Common myeloid progenitor, CD34-positive (primary cell): ENCODE measurements at places on chromosomes 5 and 9.

DNA sequence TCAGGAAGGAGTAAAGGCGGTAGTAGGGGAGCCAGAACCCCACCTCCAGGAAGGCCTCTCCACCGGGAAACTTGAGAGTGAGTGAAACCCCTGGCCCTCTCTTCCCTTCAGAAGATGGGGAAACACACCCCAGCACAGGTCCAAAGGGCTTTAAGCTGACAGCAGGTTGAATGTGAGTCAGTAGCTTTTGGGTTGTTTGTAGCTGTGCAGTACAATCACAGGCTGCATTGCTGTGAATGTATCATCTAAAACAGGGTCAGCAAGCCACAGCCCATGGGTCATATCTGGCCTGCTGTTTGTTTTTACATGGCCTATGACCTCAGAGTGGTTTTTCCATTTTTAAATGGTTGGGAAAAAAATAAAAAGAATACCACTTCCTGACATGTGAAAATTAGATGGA is 10.0 kb downstream of the OTULINL start:
- peaks cover 27% of the 10 kb centered on the region for H3K4me1 ChIP-seq
- no peaks in the 10 kb centered on the region for H3K36me3 ChIP-seq
- no peaks in the 10 kb centered on the region for H3K27me3 ChIP-seq
- no peak overlapping the region for H3K27ac ChIP-seq

DNA sequence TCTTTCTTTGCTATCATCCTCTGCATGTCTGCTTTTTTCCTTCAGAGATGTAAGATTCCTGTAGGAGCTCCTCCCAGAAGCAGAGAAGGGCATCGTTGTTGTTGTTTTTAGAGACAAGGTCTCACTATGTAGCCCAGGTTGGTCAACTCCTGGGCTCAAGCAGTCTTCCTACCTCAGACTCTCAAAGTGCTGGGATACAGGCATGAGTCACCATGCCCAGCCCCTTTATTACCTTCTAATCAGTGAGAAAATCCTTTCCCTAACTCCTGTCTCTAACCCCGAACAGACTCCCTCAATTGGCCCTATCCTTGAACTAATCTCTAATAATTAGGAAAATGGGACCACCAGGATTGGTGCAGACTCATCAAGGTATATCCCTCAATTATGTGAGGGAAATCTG is 64.4 kb downstream of the GALNT10 start:
- no peak for DNase-seq
- no peak overlapping the region for H3K27ac ChIP-seq
- H3K4me1 ChIP-seq: no peaks in the 10 kb centered on the region
- no peaks in the 10 kb centered on the region for H3K27me3 ChIP-seq
- no peaks in the 10 kb centered on the region for H3K36me3 ChIP-seq

GRCh38 chr5:138543730-138544104 is 681 bp upstream of the ETF1 start:
- peak overlapping the region; percentile 100 for H3K27ac ChIP-seq
- no peaks in the 10 kb centered on the region for H3K27me3 ChIP-seq
- peak overlapping the region; percentile 87 for H3K4me3 ChIP-seq
- no peaks in the 10 kb centered on the region for H3K36me3 ChIP-seq
- peaks cover 49% of the 10 kb centered on the region for H3K4me1 ChIP-seq

- H3K4me1 ChIP-seq: no peaks in the 10 kb centered on the region
- no peaks in the 10 kb centered on the region for H3K27me3 ChIP-seq
- no peak for DNase-seq
- no peak overlapping the region for H3K4me3 ChIP-seq
- no peak overlapping the region for H3K27ac ChIP-seq
- peaks cover 25% of the 10 kb centered on the region for H3K36me3 ChIP-seq
Measured at GRCh38 chr9:108983885-108984284, 29.4 kb downstream of the CTNNAL1 start.

DNA sequence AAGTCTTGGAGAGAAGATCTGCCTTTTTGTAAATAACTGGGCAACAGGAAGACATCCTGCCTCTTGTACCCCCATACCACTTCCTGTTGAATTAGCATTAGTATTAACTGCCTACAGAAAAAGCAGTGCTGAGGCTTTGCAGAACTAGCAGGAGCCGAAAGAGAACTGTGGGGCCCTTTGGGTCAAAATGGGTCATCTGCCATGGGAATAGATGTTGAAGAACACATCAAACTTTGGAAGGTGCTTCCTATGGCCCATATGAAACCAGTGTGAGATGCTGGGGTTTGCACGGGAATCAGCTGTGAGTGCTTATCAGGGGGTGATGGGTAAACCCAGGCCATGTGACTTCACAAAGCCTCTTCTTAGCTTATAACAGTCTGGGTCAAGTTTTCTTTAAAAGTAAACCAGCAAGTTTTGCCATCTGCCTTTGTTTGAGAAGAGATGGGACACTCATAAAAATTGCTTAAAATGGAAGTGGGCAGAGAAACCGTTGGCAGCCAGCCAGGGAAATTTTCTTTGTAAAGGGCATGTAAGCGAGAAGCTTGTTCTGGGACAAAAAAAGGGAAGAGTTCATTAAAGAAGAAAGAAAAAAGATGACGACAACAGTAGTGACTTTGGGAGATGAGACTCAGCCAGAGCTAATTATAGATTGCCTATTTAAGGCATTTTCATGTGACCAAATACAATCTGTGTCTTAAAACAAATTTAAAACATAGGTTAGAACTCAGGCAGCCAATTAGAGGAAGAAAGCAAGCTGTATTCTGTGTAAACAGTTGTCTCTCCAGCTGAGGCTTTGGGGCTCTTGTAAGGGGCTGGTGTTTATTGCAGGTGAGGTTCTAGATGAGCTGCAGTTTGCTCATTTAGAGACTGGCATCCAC is 4.4 kb downstream of the SLC25A25 start:
- H3K36me3 ChIP-seq: peaks cover 2% of the 10 kb centered on the region
- H3K27ac ChIP-seq: peak overlapping the region; percentile 71
- H3K4me1 ChIP-seq: peaks cover 28% of the 10 kb centered on the region
- DNase-seq: peak; percentile 84
- no peaks in the 10 kb centered on the region for H3K27me3 ChIP-seq
- H3K4me3 ChIP-seq: peak overlapping the region; percentile 61

GRCh38 chr5:76224898-76225297 is 141.7 kb downstream of the SV2C start:
- H3K27me3 ChIP-seq: no peaks in the 10 kb centered on the region
- DNase-seq: no peak
- peaks cover 3% of the 10 kb centered on the region for H3K4me1 ChIP-seq
- no peak overlapping the region for H3K4me3 ChIP-seq
- no peaks in the 10 kb centered on the region for H3K36me3 ChIP-seq
- H3K27ac ChIP-seq: no peak overlapping the region

GRCh38 chr9:104776797-104777196 is 12.9 kb downstream of the NIPSNAP3B start:
- DNase-seq: no peak
- H3K4me3 ChIP-seq: no peak overlapping the region
- peaks cover 11% of the 10 kb centered on the region for H3K4me1 ChIP-seq
- no peaks in the 10 kb centered on the region for H3K36me3 ChIP-seq

DNA sequence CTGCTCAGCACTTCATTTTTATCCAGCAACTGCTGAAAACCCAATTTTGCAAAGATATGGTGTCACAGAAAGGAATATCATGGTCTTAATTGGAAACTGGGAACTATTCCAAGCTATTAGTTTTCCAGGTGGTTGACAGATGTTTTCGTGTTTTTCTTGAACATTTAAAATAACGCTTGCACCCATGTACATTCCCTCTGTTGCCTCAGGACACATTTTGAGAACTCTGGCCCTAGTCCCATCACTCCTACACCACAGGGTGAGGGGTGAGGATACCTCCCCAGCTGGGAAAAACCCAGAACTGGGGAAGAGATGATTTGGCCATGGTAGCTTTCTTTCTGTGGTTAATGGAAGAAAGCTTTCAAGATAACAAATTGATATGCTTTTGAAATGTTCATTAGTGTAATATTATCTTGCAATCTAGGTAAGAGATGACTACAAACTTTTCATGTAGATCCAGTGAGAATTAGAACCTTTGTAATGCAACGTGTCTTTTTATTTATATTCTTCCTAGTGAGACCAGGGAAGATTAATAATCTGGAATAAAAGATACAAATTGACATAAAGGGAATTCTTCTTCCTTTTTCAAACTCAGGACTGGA is 627.0 kb downstream of the RAB3C start:
- no peaks in the 10 kb centered on the region for H3K27me3 ChIP-seq
- no peak for DNase-seq
- no peaks in the 10 kb centered on the region for H3K36me3 ChIP-seq
- no peaks in the 10 kb centered on the region for H3K4me1 ChIP-seq
- H3K4me3 ChIP-seq: no peak overlapping the region

DNA sequence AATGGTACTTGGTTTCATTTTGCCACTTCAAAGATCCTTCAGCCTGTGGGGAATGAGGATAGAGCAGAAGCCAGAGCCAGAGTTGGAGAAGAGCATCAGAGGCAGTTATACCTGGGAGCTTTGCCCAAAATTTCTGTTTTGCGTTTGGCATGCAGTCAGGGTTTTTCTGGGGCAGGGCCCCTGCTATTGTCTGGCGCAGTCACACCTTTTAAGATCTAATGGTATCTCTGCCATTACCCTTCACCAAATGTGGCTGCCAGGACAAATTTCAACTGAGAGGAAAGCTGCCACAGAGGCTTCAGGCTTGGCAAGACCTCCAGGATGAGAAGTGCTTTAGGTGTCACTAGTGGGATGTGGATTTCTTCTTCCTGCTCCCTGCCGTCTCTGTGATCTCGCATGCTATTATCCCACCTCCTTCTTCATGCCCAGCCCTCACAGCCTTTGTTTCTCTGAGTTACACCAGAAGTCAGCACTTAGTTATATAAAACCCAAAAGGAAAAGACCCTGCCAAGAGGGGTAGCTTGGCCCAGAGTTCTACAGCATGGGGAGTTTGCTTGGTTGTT is 357.0 kb downstream of the TLE4 start:
- no peak overlapping the region for H3K27ac ChIP-seq
- no peaks in the 10 kb centered on the region for H3K27me3 ChIP-seq
- no peaks in the 10 kb centered on the region for H3K36me3 ChIP-seq
- H3K4me3 ChIP-seq: no peak overlapping the region

- H3K36me3 ChIP-seq: peaks cover 7% of the 10 kb centered on the region
- DNase-seq: no peak
- no peak overlapping the region for H3K4me3 ChIP-seq
- no peaks in the 10 kb centered on the region for H3K27me3 ChIP-seq
- no peak overlapping the region for H3K27ac ChIP-seq
- H3K4me1 ChIP-seq: no peaks in the 10 kb centered on the region
Measured at GRCh38 chr9:134424818-134425217, 98.6 kb downstream of the RXRA start.

DNA sequence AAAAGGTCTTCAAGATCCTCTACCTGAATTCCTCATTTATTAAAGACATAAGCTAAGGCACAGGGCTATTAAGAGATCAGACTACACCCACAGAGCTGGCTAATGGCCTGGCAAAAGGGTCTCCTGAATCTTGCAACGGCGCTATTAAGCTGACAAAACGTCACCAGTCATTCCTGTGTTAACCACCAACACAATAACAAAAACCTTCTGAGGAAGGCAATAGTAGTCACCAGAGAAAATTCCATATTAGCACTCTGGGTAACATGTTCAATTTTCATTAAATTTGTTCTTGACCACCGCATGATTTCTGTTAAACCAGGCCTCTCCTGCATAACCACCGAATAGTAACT is 77.0 kb downstream of the GNAQ start:
- no peaks in the 10 kb centered on the region for H3K36me3 ChIP-seq
- no peaks in the 10 kb centered on the region for H3K27me3 ChIP-seq
- no peak overlapping the region for H3K4me3 ChIP-seq
- peaks cover 38% of the 10 kb centered on the region for H3K4me1 ChIP-seq
- no peak overlapping the region for H3K27ac ChIP-seq

GRCh38 chr5:75009556-75010345 is 42.6 kb downstream of the GCNT4 start:
- peak; percentile 88 for DNase-seq
- no peaks in the 10 kb centered on the region for H3K27me3 ChIP-seq
- H3K4me3 ChIP-seq: peak overlapping the region; percentile 11
- H3K4me1 ChIP-seq: peaks cover 13% of the 10 kb centered on the region

DNA sequence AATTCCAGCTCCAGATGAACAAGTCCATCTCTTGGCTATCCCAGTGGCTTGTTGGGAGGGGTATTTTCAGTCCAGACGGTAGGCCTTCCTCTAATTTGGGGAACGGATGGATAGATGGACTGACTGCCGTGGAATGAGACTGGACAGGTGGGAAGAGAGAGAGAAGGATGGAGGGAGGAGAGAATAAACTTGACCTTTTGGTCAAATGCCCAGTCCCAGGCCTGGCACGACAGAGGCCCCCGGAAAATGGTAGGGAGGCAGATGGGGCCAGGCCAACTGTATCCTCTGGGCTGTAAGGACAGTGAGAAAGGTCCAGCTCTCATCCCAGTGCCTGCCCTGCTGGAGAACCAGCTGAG is 1.1 kb downstream of the BHMT start:
- H3K4me3 ChIP-seq: no peak overlapping the region
- H3K36me3 ChIP-seq: no peaks in the 10 kb centered on the region
- H3K4me1 ChIP-seq: peaks cover 10% of the 10 kb centered on the region
- no peak for DNase-seq
- no peak overlapping the region for H3K27ac ChIP-seq

DNA sequence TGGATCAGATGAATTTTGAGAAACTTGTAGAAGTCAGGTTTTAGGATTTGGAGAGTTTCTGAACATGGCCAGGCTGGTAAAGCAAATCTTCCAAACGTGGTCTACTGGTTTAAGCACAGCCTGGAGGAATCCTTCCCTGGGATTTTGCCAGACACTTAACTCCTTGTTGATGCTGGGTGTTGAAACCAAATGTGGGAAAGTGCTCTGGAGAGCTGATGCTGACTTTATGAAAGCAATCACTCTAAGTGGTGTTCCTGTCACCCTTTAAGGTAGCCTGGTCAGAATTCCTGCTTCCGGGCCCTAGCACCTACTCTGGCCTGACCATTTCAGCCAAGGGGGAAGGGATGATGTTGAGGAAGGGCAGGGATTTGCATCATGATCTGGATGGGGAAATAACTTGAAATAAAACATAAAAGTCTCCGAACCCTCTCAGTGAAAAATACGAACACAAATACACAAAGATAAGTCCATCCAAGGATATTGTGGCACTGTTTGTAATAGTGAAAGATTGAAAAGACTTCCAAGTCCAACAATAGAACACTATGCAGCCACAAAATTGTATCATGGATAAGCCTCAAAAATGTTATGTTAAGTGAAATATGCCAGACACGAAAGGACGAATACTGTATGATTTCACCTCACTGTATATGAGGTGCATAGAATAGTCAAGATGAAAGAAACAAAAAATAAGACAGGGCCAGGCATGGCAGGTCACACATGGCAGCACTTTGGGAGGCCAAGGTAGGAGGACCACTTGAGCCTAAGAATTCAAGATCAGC is 57.7 kb downstream of the PDE6A start:
- DNase-seq: no peak
- no peak overlapping the region for H3K27ac ChIP-seq
- H3K4me1 ChIP-seq: no peaks in the 10 kb centered on the region
- no peaks in the 10 kb centered on the region for H3K36me3 ChIP-seq
- H3K4me3 ChIP-seq: no peak overlapping the region

DNA sequence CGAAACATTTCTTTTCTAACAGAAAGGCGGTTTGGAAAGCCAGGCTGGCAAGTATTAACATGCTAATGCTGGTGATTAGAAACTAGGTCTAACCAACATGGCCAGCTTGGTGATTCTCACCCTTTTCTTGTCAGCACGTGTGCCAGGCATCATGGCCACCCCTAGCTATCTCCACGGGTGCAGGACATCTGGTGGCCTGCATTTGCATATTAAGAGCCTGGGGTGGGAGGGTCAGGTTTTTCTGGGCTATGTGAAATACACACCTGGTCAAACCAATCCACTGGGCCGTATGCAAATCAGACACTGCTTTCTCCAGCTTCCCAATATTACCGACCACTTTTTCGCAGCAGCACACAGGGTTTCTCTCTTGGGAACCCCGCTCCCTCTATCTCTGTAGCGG is 612.1 kb downstream of the PTPRD start:
- H3K27me3 ChIP-seq: no peaks in the 10 kb centered on the region
- no peak overlapping the region for H3K27ac ChIP-seq
- peak overlapping the region; percentile 69 for H3K4me3 ChIP-seq
